HFFc6 (cell line): ENCODE measurements at places on chromosomes 6 and 20.
A peak's percentile ranks its signal among the peaks of the same experiment; 100 is the strongest.

- DNase-seq = no peak
Measured at GRCh38 chr20:63837479-63837878, 6.4 kb upstream of the ZBTB46 start.

- no peak for DNase-seq
Measured at GRCh38 chr20:22824077-22824476, 211.0 kb upstream of the SSTR4 start.

DNA sequence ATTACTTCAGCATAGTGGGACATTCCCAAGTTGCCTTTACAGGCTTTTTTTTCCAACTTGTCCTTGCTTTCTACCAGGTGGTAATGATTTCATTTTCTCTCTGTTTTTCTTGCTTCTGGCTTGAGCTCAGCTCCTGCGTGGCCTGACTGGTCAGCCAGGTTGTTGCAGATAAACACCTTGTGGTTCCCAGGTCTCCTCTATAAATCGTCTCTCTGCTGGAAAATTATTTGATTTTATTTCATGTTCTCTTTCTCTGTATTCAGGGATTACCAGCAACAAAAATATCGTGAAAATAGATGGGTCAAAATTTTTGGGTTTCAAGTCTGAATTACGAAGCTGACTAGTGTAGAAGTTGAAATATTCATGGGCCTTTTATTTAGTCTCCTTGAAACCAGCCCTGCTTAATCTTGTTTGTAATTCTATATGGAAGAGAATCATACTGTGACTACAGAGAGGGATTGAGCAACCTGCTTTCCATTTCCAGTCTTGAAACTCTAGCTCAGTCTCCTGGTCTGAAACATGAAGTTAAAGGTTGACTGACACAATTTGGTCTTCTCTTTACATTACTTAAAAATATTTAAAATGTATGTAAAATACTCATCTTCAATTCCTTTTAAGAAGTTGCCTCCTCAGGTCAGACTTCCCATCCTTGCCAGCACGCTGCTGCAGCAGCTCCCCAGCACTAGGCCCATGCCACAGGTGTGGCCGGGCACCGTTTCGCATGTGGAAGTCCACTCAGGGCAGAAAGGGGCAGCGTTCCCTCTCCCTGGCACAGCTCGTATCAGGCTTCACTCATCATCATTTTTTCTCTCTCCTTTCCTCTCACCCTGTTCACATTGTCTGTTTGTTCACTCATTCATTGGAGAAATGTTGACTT, 7.1 kb downstream of the DUSP22 start:
- DNase-seq = no peak

- no peak for DNase-seq
Measured at GRCh38 chr20:38129248-38129865, 35.7 kb downstream of the TGM2 start.

- no peak for DNase-seq
Measured at GRCh38 chr20:16606468-16607070, 33.3 kb upstream of the KIF16B start.

- no peak for DNase-seq
Measured at GRCh38 chr6:152184573-152184916, 377.1 kb downstream of the ESR1 start.

- no peak for DNase-seq
Measured at GRCh38 chr6:150276937-150277742, 91.7 kb upstream of the IYD start.

GRCh38 chr6:136526196-136526930, 23.9 kb downstream of the MAP7 start:
- DNase-seq = peak; percentile 45

- DNase-seq = no peak
Measured at GRCh38 chr6:14440215-14440910, 322.8 kb downstream of the CD83 start.

DNA sequence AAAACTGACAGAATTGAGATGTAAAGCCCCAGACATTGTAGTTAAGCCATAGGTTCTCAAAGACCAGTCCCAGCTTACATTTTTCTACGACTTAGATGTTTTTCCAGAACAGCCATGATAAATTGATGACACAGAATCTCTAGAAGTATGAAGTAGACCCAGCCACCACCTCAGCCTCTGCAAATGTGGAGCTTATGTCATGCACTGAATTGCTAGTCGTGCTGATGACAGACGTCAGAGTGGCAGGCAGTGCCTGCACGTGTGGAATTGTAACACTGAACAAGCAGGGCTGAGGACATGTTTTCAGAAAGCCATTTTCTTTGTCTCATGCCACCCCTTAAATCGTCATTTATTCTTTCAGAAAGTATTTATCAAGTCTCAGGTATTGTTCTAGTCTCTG, 72.4 kb upstream of the TMEM181 start:
- peak; percentile 39 for DNase-seq

DNA sequence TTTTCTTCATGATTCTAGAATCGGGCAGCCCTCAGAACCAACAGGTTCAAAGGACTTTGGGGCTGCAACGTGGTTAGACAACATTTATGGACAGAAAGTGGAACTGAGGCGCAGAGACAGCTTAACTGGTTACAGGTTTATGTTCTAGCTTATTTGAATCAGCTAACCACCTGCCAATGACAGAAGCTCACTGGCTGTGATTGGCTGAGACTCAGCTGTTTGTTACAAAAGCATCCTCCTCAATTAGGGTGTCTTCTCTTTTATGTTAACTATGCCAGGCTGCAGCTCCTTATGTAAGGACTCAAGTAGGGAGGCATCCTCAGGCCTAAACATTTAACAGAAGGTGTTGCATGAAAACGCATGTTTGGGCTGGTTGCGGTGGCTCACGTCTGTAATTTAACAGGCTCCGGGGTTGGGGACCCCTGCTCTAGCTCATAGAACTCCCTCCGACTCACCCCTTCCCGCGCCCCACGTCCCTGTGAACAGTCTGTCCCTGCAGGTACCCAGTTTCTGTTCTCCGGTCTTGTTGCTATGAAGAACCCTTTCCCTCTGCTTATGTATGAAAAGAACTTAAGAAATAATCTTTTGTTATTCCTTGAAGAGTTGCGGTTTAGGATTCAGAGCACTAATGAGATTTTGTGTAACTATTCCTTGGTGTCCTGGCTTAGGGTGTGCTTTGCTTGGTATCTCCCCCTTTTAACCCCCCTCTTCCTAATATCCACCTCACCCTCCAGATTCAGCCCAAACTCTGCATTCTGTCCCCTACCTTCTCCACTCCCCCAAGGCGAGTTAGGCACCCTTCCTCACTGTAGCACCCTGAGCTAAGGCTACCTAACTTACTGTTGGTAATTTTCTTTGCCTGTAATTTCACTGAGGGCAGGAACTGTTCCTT, 1.2 kb upstream of the TMEM181 start:
- DNase-seq = no peak

- no peak for DNase-seq
Measured at GRCh38 chr6:126620719-126621118, 280.8 kb downstream of the CENPW start.

- DNase-seq = peak; percentile 75
Measured at GRCh38 chr20:32354592-32355416, 3.3 kb upstream of the ASXL1 start.

DNA sequence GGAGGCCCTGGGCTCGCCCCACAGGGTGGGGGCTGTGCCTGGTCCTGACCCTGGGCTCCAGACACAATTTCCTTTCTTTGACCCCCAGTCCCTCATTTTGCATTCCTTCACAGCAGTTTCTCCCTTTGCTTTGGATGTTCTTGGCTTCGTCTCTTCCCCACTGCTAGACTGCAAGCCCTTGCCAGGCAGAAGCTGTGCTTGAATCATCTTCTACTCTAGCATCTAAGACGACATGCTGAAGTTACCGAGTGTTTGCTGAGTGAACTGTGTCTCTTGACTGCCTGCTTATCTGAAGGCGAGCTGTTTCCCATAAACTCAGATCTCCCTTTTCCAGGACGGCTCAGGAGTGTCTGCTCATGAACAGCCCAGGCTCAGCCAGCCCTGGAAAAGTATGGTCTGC, 14.3 kb upstream of the SYNDIG1 start:
- DNase-seq = no peak

DNA sequence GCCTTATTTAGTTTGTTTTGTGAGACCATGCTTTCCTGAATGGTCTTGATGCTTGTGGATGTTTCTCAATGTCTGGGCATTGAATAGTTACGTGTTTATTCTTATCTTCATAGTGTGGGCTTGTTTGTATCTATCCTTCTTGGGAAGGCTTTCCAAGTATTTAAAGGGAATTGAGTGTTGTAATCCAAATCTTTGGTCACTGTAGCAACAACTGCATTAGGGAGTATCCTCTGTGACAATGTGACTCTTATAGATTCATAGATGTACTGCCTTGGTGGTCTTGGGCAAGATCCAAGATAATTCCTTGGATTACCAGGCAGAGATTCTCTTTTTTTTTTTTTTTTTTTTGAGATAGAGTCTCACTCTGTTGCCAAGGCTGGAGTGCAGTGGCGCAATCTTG, 598.4 kb downstream of the CBLN4 start:
- DNase-seq = no peak

DNA sequence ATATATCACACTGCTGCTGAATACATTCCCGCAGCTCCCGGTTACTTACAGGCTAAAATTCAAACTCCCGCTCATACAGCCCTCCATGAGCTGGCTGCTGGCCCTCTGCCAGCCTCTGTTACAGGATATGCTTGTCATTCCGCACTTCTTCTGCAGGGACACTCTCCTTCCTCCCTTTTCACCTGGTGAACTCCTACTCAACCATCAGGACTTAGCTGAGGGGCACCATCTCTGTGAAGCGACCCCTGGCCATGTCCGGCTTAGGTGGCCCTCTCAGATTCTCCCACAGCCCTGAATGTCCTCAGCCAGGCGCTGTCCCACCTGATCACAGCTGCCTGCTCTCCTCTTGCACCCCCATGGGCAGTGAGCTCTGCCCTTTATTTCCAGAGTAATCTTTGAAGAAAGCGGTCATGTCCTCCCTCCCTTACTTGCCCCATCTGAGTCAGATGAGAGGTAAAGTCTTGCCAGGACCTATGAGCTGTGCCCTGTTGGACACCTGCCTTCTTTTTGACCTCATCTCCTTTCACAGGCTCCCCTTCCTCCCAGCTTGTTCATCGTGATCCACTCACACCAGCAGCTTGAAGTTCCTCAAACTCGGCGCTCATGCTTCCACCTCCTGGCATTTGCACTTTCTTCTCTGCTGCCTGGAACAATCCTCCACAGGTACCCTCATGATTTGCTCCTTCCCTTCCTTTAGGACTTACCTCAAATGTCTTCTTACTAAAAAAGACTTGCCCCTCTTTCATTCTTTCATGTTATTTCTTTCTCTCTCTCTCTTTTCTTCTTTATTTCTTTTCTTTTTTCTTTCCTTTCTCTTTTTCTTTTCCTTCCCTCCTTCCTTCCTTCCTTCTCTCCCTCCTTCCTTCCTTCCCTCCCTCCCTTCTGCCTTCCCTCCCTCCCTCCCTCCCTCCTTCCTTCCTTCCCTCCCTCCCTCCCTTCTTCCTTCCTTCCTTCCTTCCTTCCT, 5.6 kb downstream of the CYP24A1 start:
- no peak for DNase-seq

- DNase-seq = no peak
Measured at GRCh38 chr20:12535316-12535715, 473.5 kb upstream of the SPTLC3 start.

GRCh38 chr20:2849529-2849928, 9.0 kb downstream of the VPS16 start:
- DNase-seq = no peak

DNA sequence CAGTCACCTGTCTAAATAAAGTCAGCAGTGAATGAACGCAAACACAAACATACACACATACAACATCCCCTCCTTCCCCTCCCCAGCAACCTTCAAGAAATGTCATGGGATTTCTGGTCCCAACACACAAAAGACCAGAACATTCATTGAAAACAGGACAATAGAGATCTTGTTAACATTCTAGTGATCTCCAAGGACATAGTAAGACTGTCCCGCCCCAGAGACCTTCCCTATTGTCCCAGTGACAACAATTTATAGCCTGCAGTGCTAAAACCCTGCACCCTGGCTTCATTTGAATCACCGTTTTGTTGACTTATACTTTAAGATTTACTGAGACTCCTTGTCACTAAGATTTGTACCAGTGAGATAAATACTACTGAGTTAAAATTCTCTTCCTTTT, 143.9 kb upstream of the NOX3 start:
- no peak for DNase-seq

DNA sequence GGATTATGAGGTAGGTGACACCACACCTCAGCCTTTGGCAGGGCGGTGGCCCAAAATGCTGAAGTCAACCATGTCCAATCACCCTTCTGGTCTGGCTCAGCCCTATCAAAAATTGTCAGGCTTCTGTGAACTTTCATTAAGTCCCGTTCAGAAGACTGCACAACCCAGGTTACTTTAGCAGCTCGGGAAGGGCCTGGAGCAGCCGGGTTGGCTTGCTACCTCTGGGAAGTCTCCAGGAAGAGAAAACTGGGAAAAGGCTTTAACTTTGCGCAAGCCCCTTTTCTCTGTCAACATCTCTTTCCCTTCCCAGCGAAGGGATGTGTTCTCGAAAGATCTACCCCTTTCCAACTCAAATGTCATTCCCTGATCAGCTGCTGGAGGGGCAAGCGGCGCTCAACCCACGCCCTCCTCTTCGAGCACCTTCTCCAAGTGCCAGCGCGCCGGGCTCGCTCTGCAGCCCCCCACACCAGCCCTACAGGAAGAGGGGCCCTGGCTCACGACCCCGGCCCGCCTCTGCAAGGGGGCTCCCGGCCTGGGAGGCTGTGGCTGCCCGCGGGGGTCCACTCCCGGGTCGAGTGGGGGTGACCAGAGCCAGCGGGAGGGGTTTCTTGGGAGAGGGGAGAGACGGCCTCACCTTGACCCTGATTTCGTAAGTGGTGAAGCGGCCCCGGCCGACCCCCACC, 573 bp downstream of the SNX3 start:
- DNase-seq = peak; percentile 22

DNA sequence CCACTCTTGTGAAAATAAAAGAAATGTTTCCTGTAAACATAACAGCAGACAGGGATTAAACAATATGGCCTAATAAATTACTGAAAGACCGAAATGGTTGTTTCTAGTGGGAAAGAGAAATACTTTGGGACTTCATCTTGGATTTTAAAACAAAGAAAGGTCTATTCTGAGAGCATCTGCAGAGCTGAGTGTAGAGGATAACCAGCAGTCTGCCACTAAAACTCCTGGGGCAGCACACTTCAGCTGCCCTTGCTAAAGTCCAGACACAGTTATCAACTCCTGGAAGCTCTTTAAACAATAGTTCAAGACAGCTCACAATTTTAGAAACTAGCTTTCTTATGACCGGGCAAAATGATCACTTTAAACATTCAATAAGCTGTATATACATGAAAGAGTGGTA, 38.6 kb downstream of the AKIRIN2 start:
- DNase-seq = no peak

DNA sequence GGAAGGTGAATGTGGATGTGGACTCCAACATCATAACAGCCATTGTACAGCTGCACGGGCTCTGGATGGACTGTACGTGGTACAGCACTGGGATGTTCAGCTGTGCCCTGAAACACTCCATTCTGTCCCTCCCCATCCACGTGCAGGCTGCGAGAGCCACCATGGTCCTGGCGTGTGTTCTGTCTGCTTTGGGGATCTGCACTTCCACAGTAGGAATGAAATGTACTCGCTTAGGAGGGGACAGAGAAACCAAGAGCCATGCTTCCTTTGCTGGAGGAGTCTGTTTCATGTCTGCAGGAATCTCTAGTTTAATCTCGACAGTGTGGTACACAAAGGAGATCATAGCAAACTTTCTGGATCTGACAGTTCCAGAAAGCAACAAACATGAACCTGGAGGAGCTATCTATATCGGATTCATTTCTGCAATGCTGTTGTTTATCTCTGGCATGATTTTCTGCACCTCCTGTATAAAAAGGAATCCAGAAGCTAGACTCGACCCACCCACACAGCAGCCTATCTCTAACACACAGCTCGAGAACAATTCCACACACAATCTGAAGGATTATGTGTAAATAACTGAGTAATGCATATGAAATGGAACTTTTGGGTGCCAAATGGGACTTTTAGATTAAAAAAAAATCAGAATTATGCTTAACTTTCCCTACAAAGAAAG, 12.1 kb downstream of the CLDN20 start:
- no peak for DNase-seq
